ENCODE measurements at places on chromosomes 2 and 18.
A peak's percentile ranks its signal among the peaks of the same experiment; 100 is the strongest.

DNA sequence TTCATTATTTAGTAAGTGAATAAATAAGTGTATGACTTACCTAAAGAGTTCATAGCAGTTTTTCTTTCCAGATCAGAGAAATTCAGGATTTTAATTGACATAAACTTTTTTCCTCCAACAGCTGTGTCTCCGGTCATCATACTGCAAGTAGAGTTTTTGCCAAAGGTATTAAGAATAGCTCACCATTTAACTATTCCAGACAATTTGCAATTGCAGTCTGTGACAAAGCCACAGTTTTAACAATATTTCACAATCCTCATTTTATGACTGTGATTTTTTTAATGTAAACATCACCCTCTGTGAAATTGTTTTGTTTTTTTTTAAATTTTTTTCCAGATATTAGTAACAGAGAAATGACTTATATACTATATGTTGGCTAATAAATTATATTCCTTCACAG lies 199.1 kb downstream of the TRIB2 start:
- no peak for DNase-seq

GRCh38 chr2:12513339-12513738 lies 203.4 kb upstream of the TRIB2 start:
- DNase-seq: no peak

- DNase-seq: no peak
Observed at GRCh38 chr2:71471276-71471675, 17.9 kb downstream of the DYSF start.

- DNase-seq: no peak
Observed at GRCh38 chr18:47968006-47968676, 37.7 kb upstream of the SMAD2 start.

DNA sequence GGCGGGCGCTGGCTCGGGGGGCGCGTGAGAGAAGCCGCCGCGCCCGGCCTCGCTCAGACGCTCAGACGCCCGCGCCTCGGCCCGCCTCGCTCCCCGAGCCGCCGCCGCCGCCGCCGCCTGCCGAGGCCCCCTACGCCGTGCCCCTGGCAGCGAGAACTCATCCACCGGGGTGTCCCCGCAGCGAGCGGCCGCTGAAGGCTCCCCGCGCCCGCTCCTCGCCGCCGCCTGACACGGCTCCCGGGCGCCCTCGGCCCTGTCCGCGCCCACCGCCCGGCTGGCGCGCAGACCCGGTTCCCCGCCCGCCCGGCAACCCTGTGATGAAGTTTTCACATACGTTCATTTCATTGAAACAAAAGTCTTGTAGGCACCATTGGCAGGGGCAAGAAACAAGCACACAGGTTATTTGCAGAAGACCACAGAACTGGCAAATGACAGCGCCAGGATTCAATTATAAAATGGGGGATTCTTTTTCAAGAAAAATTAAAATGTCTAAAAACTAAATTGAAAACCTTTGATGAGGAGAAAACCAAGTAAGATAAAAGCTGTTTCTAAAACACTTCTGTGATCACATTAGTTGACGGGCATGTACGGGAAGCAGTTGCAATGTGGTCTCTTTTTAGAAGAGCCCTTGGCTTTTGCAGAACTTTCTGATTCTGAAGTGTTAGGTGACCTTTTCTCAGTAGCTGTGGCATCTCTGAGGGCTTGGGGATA lies 50.5 kb upstream of the TUBA3D start:
- DNase-seq: no peak

GRCh38 chr18:59210299-59210698 lies 9.7 kb upstream of the GRP start:
- DNase-seq: no peak

- no peak for DNase-seq
Observed at GRCh38 chr18:45689396-45689795, 34.6 kb upstream of the SLC14A1 start.

- DNase-seq: no peak
Observed at GRCh38 chr2:157404363-157404762, 39.5 kb downstream of the CYTIP start.

DNA sequence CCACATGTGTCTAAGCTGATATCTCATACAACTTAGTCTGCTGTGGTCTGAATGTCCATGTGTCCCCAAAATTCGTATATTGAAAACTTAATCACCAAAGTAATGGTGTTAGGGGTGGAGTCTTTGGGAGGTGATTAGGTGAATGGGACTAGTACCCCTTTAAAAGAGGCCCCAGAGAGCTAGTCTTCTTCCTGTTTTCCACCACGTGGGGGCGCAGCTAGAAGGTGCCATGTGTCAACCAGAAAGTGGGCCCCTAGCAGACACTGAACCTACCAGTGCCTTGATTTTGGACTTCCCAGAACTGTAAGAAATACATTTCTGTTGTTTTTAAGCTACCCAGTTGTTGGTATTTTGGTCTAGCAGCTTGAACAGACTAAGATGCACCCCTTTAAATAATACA lies 86.6 kb downstream of the ASB1 start:
- DNase-seq: no peak

- DNase-seq: no peak
Observed at GRCh38 chr18:80168346-80168745, 59.3 kb downstream of the ADNP2 start.

- DNase-seq: no peak
Observed at GRCh38 chr2:58794103-58794502, 553.0 kb upstream of the FANCL start.

- no peak for DNase-seq
Observed at GRCh38 chr2:141381946-141382345, 748.9 kb downstream of the LRP1B start.

- DNase-seq: no peak
Observed at GRCh38 chr2:220335591-220335915, 708.1 kb downstream of the SLC4A3 start.

DNA sequence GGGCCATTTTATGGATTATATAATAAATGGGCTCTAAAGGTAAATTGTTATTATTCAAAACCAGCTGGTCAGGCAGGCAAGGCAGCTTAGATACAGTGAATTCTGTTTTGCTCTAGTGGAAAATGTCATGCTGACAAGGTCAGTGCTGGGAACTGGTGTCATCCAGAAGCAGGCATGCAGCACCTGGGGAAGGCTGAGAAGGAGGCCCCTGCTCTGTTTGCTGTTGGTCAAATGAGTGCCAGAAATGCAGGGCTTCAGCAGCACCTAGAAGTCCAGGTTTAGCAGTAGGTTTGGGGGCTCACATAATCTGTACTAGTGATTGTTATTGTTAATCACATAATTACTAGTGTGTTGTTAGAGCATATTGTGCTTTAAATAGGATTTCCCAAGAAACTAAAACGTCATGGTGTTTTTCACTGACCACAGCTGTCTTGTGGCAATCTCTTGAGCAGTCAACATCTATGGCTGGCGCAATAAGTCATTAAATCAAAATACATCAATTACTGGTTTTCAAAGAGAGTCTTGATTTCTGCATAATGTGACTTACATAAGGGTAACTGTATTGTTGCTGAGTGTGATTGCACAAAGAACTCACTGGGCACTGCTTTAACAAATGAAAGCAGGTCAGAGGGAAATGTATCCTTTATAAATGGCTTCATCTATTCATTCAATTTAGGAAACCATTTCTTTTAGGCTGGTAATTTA lies 99.1 kb downstream of the MYO3B start:
- DNase-seq: no peak

- no peak for DNase-seq
Observed at GRCh38 chr2:108351889-108352288, 25.9 kb upstream of the SULT1C4 start.

DNA sequence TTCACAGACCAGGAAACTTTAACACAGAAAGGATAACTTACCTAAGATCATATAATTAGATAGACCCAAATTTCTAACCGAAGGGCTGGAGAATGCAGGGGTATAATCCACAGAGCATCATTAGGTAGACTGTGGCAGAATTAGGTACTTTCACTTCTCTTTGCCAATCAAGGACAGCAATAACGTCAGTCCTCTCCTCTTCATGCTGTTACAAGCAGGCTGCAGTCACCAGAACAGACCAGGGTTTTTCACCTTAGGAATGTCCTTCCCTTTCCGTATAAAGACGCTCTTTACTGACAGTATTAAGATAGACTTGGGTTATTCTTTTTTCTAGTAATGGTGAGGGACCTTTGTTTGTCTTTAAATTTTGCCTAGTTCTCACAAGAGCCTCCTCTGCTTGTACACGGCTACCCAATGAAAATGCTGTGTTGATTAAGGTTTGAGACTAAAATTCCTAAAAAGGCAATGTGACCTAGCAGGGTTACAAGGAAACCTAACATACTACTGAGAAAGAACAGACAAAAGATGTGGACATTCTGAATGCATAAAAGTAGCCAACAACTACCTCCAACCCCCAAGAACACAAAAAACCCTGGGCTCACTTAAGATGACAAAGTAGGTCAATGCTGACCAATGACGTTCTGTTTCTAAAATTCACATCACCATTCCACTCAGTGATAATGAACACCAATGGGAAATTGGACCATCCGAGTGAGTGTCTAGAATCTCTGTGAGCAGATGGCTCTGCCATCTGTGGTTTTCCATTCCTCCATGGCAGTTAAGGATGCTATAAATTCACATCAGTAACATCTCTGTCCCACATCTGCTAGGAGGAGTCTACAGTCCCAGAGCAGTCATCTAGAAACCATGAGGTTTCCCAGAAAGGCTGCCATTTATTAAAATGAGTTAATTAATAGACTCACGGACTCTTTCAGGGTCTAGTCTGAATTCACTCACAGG lies 2.1 kb downstream of the PDIA6 start:
- DNase-seq: no peak

DNA sequence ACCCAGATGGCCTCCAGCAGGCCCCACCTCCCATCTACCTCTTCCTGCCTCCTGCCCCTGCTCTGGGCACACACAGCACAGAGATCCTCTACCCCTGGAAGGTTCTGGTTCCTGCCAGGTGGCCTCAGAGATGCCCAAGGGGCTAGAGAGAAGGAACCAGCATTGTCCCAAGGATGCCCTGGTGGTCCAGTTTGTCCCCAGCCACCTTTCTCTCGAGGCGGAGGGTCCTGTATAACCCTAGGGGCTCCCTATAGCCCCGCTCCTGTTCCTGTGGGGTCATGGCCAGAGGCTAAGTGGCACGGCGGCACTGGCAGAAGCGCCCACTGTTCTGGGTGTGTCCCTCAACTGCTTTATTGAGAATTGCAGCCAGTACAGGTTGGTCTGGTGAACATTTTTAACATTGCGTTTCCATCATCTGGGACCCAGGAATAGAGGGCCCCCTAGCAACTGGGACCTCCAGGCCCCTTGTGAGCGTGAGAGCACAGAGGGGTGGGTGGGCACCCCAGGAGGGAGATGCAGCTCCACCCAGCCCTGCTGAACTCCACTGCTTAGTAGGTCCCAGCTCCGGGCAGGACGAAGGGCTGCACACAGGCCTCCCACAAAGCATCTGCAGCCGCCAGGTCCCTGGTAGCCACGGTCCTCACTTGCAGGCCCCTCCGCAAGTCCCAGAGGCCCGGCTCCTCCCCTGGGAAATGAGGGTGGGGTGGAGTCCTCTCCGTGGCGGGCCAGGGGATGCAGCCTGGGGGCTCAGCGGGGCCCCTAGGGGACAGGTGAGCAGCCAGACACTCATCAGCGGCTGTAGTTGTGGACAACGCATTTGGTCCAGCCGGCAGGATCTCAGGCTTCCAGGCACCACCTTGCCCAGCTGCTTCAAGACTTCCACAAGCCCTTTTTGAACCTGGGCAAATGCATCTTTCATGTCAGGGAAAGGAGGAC lies 33.1 kb downstream of the GPC1 start:
- no peak for DNase-seq

GRCh38 chr2:111620281-111620680 lies 263.7 kb downstream of the ANAPC1 start:
- DNase-seq: no peak

- peak; percentile 30 for DNase-seq
Observed at GRCh38 chr18:48161911-48162698, 231.6 kb upstream of the SMAD2 start.

DNA sequence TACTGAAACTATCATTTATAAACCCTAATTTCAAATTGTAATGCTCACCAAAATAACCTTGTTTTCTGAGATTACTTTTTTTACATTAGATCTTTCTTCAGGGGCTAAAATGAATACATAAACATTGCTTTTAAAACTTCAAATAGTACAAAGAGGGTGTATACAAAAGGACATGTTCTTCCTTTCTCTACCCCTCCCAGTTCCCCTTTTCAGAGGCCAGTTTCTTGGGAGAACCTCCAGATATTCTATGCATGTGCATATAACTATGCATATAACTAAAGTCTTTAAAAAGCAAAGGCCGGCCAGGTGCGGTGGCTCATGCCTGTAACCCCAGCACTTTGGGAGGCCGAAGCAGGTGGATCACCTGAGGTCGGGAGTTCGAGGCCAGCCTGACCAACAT lies 10.6 kb upstream of the FAM117B start:
- DNase-seq: no peak

DNA sequence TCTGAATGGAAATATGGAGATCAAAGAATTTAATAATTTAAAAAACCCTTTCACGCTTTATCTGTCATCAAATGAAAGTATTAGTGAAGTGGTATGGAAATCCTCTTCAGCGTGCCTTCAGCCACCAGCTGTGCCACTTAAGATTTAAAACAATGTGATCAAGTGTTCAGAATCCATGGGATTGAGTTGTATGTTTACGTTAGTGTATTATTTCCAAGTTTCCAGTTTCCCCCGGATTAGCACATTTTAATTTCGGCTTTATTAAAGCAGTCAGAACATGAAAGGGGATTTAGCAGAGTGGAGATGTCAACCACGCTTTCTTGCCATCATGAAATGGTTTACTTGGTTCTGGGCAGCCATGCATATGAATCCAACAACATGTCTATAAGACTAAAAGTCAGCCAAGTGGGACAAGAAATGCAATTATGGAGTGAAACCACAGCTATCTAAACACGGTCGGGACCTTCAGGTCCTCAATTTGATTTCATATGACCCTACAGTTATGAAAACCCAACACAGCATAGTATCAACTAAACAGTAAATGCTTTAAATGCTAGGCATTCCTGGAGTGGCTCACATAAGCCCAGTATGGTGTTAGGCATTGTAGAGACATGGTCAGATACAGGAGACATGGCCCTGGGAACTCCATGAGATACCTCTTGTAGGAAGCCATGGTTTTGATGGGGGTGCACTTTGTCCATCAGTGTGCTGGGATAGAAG lies 224.9 kb upstream of the EPAS1 start:
- no peak for DNase-seq

- no peak for DNase-seq
Observed at GRCh38 chr2:147463881-147464520, 380.8 kb upstream of the ACVR2A start.

GRCh38 chr18:48021273-48021914 lies 90.9 kb upstream of the SMAD2 start:
- DNase-seq: no peak

- DNase-seq: no peak
Observed at GRCh38 chr2:197944416-197945096, 140.2 kb downstream of the PLCL1 start.

DNA sequence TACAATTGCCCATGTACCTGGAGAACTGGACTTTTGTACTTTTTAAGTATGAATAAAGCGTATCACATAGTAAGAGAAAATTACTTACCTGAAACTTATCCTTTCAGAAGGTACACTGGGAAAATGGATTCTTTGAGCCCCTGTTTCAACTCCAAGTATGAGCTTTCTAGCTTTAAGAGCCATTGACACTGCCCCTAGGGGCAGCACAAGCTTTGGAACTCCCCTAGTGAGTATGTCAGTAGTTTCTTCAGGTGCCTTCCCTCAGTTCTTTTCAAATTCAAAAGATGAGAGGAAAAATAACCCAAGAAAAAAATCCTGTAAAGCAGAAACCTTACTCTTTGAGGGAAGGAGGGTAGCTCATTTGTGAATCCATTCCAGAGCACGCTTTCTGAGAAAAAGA lies 124.1 kb downstream of the MEMO1 start:
- DNase-seq: no peak
